NCI-H82 (cell line): ENCODE measurements at places on chromosomes 2 and 18.

- no peak for DNase-seq
Observed at GRCh38 chr18:811892-812375, at the start of gene YES1. Gene YES1 (minus strand): TSS chr18:812242. CDS start chr18:756827, 55,415 bp downstream.

GRCh38 chr2:24181849-24182248, 7.0 kb downstream of the FAM228A start:
- DNase-seq: peak; percentile 81

DNA sequence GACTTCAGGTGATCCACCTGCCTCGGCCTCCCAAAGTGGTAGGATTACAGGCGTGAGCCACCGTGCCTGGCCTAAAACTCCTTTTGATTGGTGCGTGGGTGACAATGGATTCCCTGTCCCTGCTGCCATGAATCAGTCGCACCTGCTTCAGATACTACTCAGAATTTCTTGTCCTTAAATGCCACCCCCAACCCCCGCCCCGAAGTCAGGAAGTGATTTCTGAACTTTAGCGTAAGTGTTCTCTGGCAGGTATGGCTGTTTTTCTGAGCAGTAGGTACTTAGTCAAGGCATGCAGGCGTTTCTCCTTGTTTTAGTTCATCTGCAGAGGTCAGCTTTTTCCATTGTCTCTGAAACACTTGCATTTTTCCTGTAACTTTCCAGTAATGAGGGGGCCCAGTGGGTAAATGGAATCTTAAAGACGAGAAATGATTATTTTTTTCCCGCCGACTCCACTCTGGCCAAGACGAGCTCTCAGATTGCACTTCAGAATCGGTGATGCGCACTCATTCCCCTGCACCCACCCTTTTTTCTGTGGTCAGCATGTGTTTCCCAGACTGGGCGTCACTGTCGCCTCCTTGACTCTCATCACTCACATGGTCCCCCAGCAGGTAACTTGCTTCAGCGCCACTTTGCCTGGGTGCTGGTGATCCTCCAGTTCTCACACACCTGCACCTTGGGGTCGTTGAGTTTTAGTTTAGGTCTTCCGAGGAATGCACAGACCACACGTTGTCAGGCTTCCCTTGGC, 179.7 kb downstream of the GBX2 start:
- no peak for DNase-seq

DNA sequence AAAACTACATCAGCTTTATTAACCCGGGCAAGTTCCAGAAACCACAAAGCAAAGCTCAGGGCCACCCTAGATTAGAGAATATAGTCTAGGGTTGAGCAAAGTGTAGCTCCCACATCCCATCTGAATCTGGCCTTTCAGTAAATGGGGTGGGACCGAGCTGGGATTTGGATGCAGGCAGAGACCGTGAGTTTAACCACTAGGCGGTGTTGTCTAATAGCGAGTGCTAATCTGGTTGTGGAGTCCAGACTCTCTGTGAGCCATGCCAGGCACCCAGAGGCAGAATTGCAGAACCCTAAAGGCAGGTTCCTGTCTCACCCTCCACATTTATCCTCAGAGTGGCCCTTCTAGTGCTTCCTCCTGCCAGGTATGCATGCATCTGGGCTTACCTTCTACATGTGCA, 435.9 kb downstream of the TSN start:
- DNase-seq: peak; percentile 89

- no peak for DNase-seq
Observed at GRCh38 chr18:75365837-75366236, 61.7 kb downstream of the SMIM21 start.

- no peak for DNase-seq
Observed at GRCh38 chr2:6887751-6888192, 10.2 kb downstream of the RSAD2 start.

- DNase-seq: no peak
Observed at GRCh38 chr18:53503914-53504441, 720.5 kb downstream of the MBD2 start.

GRCh38 chr2:24409700-24410556, 49.6 kb upstream of the ITSN2 start:
- DNase-seq: peak; percentile 91

- no peak for DNase-seq
Observed at GRCh38 chr2:96524482-96525210, 11.9 kb upstream of the ARID5A start.

- no peak for DNase-seq
Observed at GRCh38 chr2:54524226-54524991, 68.3 kb downstream of the SPTBN1 start.

DNA sequence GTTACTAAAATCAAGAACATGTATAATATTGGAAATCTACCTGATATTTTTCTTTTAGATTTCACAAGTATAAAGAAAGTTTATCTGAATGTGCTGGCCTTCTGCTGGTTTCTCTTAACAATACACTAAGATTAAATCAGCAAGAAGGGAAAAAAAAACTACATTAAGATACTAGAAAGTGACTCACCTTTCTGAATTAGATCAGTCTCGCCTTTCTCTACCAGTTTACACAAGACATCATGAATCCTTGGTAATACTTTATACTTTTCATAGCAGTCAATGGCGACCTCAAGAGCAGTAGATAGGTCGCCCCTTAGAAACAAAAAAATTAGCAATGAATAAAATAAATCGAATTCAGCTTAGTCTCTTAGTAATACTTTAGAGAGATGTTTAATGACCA, 61.2 kb downstream of the LRPPRC start:
- DNase-seq: no peak

- DNase-seq: no peak
Observed at GRCh38 chr2:12465631-12466135, 251.1 kb upstream of the TRIB2 start.

GRCh38 chr2:190425221-190425866, 17.2 kb downstream of the MFSD6 start:
- DNase-seq: no peak

GRCh38 chr18:25345081-25345866, 6.7 kb downstream of the ZNF521 start:
- DNase-seq: no peak

GRCh38 chr18:12283666-12284065, 24.4 kb upstream of the TUBB6 start:
- no peak for DNase-seq

DNA sequence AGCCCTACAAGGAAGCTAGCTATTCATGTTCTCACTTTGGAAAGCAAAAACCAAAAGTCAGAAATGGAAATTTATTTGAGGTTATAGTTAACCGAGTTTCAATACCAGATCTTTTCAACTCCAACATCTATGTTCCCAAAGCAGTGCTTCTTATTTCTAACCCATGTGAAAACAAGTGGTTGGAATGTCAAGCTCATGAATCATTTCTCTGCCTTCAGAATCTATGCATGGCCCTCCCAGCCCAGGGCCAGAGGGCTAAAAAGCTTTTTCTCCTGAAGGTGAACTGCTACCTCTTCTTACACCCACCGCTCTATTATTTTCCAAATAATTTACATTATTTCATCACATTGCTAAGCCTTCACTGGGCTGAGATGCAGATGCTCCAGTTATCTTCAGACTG, 158.4 kb downstream of the SP3 start:
- DNase-seq: no peak

- no peak for DNase-seq
Observed at GRCh38 chr2:62343206-62343605, 147.3 kb downstream of the B3GNT2 start.

DNA sequence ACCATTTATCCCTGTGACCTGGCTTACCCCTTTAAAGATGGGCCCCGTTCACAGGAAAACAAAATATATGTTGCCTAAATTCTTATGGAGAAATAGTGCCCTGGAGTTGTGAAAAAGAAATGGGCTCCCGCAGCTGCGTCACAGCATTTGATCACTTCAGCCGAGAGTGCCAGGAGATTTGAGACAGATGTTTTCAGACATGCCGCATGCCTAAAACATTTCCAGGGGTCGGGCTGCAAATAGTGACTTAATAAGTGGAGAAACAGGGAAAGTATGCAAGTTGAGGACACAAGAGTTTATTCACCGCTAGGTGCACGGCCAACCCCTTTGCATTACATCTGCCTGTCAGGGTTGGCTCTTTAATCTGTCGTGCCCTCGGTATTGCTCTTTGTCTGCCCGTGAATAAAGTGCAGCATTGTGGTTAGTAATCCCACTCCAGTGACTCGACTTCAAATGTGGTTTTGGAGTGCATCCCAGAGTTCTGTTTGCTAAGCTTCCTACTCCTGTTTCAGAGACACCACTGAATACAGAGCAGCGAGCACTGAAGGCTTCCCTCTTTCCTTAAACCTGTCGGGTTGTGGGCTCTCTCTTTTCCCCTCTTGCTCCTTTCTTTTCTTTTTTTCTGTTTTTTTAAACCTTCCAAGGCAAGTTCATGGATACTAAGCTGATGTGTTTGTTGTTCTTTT, 187.5 kb downstream of the LTBP1 start:
- DNase-seq: peak; percentile 10

DNA sequence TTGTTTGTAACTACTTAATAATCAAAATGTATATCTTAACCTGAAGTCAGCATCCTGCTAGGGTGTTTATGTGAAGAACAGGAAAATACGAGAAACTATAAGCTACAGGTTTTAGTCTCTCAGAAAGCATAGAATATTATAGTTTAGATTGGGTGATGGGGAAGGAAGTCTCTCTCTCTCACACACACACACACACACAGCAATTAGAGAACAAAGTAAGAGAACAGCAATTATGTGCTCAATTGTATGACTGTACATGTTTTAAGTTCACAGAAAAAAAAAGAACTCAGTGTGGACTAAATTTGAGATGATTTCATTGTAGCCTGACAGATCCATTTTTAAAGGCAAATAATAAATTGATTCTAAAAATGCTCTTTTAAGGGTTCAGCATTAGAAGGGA, 94.3 kb upstream of the ZNF516 start:
- no peak for DNase-seq

- no peak for DNase-seq
Observed at GRCh38 chr2:48233005-48233404, 296.9 kb upstream of the STON1 start.

GRCh38 chr2:222088561-222088960, 210.2 kb downstream of the PAX3 start:
- DNase-seq: no peak

DNA sequence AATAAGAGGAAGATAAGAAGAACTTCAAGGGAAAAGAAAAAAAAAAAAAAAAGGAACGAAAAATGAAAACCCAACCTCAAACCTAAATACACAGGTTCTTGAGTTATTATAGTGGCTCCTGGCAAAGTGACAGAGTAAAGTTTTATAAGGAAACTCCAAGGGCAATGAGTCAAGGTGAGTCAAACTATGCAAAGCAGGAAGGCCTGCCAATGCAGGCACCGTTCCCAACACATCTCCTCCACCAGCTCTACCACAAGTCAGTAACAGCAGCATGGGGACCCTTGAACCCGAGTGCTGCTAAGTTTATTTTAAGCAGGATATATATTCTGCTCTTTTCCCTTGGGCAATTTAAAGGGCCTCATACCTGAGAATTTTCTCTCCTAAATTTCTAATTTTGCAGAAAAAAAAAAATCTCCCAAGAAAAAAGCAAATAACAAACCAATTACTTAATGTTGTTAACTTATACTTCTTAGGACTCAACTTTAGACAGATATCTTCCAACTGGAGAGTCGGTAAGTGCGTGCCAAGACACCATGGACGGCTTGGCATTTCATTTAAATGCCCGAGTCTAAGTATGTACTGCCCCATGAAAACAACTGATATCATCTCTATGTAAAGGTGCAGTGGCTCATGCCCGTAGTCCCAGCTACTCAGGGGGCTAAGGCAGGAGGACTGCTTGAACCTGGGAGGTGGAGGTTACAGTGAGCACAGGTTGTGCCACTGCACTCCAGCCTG, 75.7 kb upstream of the TFCP2L1 start:
- DNase-seq: no peak

- DNase-seq: no peak
Observed at GRCh38 chr2:236240228-236240990, 23.8 kb downstream of the ASB18 start.

- DNase-seq: peak; percentile 64
Observed at GRCh38 chr2:151071382-151071781, 190.3 kb downstream of the RBM43 start.

DNA sequence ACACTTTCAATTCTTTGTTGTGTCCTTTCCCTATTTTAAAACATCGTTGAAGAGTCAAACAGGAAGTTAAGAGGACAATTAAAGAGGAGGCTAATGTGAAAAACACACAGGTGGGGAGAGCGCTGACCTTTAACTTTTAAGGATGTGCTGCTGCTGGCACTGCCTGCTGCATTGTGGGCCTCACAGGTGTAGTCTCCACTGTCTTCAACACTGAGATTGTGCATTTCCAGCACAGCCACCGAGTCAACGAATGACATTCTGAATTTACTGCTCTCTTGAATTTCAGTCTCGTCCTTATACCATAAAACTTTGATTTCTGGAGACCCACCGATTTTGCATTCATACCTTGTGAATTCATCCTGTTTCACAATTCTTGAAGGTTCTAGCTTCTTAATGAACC, 91.9 kb downstream of the TTN start:
- DNase-seq: no peak

GRCh38 chr2:218859556-218859987, at the start of gene WNT6:
Gene WNT6 (plus strand): TSS chr2:218859805. CDS start chr2:218860038, 233 bp downstream.
- DNase-seq: no peak

DNA sequence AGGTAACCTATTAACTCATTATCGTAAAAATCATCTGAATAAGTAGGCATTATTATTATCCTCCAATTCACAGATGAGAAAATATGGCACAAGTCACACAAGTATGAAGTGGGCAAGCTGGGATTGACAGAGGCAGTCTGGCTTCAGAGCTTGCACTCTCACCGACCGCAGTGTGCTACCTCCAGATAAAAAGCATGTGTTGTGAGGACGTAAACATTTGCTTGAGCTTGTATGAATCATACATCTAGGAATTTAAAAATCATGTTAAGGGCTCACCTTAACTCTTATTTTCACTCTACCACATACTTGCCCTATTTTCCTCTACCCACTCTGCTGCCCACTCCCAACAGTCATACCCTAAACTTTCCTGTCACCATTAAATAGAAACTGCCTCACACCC, 65.3 kb upstream of the AMMECR1L start:
- DNase-seq: no peak

DNA sequence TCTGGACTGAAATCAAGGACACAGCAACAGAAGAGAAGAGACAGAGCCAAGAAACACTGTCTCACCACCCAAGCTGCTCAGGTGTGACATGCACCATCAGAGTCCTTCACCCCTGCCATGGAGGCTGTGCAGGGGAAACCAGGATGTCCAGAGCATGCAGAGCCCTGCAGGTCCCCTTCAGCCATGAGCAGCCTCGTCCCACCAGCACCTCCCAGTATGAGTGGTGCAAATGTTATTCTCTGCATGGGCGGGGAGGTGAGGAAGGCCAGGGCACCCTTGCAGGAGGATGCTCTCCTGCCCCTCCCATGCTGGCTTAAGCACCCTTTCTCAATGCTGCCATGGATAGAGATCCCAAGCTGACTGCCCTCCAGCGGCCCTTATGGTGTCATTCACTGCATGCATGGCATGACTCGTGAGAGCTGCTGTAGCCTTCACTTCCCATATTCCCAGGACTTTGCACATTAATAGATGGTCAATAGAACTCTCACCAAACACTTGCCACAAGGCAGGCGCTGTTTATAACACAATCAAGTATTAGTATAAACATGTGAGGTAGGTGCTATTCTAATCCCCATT, 171.0 kb downstream of the ANAPC1 start:
- no peak for DNase-seq

GRCh38 chr2:8754106-8754776, 72.4 kb downstream of the ID2 start:
- DNase-seq: no peak
